ENCODE measurements at places on chromosomes 7 and 10.

DNA sequence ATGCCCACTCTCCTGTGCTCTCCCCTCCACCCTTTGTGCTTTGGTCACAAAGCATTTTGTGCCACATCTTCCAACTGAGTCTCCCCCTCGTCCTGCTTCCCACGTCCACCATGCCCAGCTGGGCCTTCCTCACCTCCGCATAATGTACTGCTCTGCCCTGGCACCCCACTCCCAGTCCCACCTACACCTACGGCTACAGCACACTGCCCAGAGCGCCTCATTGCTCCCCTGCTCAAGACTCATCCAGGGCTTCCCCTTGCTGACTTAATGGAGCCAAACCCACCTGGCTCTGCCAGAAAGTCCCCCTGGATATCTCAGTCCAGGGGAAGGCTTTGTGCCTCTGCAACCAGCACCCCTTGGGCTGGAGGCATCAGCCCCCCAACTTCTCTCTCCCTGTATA is 299.2 kb upstream of the ZMIZ1 start:
- no peak for DNase-seq

GRCh38 chr10:35443858-35444257 is 107.5 kb downstream of the CCNY start:
- DNase-seq: no peak

GRCh38 chr7:128201690-128202085 is 39.4 kb upstream of the LEP start:
- DNase-seq: no peak

DNA sequence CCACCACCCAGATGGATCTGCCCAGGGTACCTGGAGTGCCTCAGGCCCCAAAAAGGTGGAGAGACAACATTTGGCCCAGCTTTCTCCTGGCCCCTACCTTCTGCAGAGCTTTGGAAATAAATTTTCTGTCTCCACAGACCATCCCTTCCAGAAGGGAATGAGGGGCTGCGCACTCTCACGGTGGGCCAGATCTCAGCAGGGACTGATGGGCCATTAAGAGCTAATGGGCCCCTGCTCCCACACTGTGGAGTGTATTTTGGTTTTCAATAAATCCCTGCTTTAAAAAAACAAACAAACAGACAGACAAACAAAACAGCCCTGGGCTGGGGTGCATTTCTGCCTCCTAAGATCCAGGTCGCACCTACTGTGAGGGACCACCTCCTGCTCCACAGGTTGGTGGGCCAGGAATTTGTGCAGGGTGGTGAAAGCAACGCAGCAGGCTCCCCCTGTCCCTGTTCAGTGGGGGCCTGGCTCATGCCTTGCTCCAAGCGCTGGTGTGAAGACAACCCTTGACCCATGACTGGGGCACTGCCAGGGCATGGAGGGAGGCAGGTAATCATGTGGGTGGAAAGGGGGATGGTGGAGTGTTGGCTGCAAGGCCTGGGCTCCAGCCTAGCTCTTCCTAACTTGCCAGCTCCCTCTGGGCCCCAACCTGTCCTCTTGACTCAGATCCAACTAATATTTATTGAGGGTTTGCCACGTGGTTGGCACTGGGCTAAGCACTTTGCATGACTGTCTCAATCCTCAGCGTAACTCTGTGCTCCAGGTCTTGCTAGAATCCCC is 88.5 kb downstream of the COL13A1 start:
- no peak for DNase-seq

GRCh38 chr10:44946205-44946604 is 13.4 kb upstream of the RASSF4 start:
- no peak for DNase-seq

DNA sequence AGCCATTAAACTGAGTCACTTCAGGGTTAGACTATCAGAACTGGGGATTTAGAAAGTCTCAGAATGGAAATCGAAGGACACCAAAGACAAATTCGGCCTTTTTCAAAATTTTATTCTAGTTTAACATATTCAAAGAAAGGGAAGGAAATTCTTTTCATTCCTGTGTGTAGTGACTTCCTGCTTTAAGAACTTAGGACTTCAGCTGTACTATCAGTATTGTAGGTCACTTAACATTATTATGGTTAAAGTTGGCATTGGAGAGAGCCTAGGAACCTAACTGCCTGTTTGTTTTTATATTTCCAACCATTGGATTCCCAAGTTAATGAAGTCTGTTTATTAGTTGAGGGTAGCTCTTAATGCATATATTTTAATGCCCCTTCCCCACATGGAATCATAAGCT is 63.7 kb downstream of the PTEN start:
- peak; percentile 61 for DNase-seq

DNA sequence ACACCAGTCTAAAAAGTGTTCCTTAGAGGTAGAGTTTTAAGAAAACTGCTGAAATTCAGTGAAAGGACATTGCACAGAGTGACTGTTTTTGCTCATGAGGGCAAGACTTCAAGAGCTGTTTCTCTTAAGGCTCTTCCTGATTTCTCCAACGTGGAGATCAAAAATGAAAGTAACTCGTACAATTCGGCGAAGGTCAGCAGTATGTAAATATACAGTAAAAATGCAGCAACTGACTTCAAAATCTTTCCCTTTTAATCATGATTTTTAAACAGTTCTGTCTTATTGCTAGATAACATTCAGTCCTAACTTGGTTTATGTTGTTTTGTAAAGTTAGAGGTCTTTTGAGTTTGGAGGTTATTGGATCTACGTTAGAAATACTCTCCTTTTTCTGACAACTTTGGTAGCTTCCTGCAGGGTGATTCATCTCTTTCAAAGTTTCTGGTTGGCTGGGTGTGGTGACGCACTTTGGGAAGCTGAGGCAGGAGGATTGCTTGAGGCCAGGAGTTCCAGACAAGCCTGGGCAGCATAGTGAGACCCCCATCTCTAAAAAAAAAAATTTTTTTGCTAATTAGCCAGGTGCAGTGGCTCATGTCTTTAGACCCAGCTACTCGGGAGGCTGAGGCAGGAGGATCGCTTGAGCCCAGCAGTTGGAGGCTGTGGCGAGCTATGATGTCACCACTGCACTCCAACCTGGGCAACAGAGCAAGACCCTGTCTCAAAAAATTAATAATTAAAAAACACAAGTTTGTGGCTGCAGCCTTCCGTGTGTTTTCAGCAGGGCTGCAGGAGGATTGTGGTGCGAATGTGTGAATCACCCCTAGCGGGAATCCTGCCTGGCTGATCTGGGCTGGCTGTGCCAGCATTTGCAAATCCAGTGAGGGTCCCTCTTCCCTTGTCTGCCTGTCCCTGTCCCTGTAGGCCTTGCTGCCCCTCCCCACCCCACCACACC is 29.2 kb upstream of the AP5Z1 start:
- peak; percentile 82 for DNase-seq

DNA sequence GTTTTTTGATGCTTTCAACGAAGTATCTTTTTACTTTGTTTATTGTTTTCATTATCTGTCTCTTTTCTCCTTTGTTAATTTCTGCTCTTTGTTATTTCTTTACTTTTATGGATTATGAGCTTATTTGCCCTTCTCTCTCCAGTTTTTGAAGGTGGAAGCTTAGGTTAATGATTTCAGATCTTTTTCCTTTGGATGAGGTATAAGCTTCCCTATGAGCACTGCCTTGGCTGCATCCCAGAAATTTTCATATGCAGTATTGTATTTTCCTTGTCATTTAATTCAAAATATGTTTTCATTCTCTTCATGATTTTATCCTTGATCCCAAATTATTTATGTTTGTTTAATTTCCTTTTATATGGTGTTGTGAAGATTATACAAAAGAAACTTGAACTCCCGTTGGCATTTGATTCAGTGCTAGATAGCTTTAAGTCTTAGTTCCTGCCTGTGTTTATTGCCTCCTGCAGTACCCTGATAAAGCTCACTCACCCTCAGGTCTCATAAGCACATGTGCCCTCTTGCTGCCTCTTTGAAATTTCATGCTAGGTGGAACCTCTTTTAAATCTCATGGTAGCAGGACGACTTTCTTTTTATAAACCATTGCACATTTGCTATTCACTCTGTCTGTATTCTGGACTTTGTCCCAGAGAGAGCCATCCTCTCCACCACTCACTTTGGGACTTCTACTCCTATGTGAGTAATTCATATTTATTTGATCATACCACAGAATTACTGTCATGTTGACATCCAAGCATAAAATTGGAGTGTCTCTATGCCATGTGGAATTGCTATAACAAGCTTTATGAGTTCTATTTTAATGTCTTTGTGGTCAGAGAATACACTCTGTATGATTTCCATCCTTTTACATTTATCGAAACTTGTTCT is 23.0 kb upstream of the CEP41 start:
- no peak for DNase-seq

DNA sequence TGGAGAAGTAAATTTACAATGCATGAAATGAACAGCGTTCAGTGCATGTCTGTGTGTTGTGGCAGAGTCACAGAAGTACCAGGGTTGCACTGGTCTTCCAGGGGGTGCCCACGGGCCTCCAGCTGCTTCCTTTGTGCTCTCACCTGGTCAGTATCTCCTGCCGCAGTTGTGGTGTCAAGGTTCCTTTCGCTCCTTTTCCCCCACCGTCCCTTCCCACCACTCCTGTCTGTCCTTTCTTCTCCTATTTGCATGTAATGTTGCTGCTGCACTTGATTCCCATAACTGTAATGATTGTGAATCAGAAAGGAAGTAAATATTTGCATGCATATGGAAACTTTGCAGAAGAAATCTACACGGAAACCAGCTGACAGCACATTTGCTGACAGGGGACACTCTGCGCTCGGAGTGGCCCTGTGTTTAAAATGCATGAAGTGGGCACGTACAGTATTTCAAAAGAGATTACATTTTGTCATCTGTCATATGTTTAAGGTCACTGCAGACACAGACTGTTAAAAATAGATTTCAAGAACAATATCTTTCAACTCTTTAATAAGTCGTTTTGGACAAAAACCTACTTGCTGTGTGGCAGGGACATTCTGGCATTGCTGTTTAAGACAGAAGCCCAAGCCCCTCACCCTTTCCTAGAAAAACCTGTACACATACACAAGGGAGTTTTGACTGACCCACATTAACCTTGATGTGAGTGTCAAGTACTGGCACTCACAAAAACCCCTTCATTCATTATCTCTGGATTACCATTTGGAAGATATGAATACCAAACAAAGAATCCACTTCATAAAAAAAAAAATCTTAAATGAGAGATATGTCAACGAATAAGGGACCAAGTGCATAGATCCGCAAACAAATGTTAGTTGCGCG is 336.7 kb upstream of the KLF6 start:
- no peak for DNase-seq

DNA sequence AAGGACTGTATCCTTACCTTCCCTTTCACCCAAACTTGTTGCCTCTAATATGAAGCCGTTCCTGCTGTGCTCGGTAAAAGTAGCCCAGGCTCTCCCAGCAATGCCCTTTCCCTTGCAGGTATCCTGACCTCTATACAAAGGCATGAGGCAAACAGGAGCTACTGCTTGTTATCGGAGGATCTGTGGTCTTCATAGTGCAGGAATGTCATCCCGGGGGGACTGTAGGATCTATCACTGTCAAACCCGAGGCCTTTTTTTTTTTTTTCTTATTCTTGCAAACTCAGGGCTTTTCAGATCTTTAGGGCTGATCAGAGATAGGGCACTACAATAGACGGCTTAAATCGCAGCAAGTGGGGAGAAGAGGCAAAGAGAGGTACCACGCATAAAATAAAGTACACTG is 1206.6 kb downstream of the TYW1 start:
- DNase-seq: no peak

DNA sequence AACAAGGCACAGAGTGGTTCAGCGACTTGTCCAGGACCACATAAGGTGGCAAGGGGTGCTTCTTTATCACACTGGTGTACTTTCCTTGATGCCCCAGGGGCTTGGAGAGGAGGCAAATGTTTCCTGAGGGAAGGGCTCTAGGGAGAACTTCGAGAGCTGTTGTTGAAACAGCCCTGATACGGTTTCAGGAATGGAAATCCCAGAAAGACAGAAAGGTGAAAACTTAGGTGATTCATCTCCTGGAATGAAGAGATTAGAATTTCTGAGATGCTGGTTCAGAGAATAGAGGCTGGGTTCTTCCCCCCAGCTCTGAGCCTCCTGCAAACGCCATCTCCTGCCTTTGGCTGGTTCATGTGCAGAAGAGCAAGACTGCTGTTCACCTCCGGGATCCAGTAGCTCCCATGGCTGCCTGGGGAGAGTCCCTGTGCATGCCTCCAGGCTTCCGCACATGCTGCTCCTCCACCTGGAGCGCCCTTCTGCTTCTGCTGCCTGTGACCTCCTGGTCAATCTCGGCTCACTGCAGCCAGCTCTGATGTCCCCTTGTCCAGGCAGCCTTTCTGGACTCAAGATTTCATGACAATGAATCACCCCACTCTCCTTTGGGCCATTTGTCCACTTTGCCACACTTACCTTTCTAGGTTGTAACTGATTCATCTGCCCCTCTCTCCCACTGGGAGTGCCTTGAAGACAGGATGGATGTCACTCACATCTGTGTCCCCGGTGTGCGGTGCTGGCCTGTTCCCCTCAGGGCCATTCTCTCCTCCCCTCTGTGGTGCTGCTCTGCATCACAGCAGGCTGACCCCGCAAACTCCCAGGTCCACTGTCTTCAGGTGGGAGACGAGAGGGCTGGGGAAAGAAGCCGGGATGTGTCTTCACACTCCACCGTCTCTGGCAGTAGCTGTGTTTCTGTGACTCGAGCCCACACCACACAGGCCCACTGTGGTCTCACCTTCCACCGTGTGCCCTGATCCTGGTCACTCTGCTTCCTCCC is 3.6 kb upstream of the CDH23 start:
- no peak for DNase-seq

DNA sequence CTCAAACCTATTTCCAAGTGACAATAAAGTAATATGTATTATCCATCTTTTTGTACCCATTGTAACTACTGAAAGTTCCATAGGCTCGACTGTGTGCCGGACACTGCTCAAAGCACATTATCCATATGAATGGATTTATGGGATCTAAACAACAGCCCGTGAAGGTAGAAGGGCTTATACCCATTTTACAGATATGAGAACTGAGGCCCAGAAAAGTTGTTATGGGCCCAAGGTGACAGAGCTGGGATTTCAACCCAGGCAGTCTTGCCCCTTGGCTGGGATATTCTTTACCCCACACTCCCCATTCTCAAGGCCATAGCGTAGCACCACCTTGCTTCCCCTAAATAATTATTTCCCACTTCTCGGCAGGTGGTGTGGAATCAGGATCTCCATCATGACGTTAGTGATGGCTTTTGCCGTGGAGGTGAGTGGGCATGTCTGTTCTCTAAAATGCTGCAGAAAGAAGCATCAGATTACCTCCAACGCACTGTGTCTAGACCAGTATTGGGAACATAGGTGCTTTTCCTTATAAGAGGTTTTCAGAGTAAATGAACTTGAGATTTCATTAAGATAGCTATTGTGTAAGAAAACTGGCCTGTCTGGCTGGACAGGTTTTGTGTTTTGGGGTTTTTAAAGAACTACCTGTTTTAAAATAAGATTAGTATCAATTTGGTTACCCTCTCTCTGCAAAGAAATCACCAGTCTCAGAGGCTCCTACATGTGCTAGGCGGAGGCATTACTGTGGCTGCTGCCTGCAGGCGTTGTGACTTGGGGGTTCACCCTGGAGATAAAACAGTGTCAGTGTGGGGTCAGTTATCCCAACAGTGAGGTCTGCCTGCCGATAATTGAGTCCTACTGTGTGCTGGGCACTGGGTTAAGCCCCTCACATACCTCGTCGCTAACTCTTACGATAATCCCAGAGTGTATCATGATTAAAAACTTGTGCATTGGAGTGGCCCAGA is 85.1 kb upstream of the SDK1 start:
- DNase-seq: no peak

GRCh38 chr7:38775506-38776175 is 133.3 kb downstream of the VPS41 start:
- DNase-seq: no peak

Data from astrocyte of the spinal cord (primary cell).